ENCODE measurements at places on chromosomes 6 and 20. TPM values are rescaled to one million over a fixed set of nuclear protein-coding genes. Genes with fewer than 3 reads are reported as not detected.
A peak's percentile ranks its signal among the peaks of the same experiment; 100 is the strongest.

DNA sequence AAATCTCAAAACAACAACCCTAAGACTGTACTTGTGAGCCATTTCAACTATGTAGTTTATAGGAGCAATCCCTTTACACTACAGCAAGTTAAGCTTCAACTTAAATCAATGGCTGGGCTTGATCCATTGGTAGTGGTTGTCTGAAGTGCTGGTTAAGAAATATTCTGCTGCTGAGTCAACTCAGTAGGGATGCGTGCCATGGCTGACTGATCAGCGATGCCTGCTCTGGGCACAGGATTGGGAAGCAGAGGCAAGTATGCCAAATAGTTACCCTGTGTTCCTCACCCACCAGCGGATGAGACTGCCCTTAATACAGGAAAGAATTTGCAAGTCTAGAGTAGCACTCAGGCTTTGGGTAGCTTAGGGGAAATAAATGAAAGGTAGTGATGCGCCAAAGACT is 41.5 kb downstream of the GCM1 start:
- DNase-seq: peak; percentile 64

- DNase-seq: no peak
Observed at GRCh38 chr20:52076164-52076563, 115.4 kb downstream of the ZFP64 start.

DNA sequence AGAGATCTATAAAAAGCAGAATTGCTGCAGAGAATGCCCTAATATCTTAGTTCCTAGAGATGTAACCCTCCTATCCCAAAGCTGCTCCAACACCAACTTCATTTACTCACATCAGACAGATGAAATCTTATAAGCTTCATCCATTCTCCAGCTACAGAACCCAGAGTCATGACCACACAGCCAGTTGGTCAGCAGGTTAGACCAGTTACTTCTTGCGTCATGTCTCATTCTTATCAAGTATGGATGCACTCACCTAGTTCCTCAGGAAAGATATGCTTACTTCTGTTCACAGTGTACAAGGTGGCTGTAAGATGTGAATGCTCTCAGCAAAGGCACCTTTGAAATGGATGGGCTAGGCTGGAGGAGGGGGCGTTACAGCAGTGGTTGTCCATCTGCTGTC is 47.9 kb upstream of the ISM1 start:
- no peak for DNase-seq

GRCh38 chr6:107491760-107492660 is 2.1 kb downstream of the SOBP start:
- DNase-seq: peak; percentile 77

GRCh38 chr20:35305682-35306556 is 13.7 kb upstream of the FAM83C start:
- DNase-seq: peak; percentile 100

The OR2J3 gene
- total RNA-seq: not detected

DNA sequence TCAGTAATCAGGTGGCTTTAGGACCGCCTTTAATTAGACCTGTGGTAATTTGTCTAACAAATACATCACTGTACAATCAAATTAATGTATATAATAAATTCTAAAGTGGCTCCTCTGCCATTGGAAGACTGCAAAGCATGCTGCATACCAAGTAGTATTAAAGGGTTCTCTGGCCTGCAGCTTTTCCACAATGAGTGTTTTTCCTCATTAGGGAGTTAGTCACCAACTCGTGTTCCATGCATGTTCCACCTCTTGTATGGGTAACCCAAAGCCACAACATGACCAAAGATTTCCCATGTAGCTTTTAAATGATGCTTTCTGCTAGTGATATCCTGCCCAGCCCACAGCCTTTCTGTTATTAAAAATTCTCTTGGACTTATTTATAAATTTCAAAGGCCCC is 218.7 kb downstream of the FUT9 start:
- no peak for DNase-seq

The PTGIS gene
- total RNA-seq: 0.24 TPM

- peak; percentile 27 for DNase-seq
Observed at GRCh38 chr6:37882724-37883413, 63.3 kb downstream of the ZFAND3 start.
